ENCODE measurements at places on chromosomes 2 and 18. TPM values are rescaled to one million over a fixed set of nuclear protein-coding genes. Genes with fewer than 3 reads are reported as not detected.

The DPY30 gene
- total RNA-seq, result 41.3 TPM

The SERPINB5 gene
- total RNA-seq, result not detected

The DAW1 gene
- not detected for total RNA-seq

The TMEM182 gene
- total RNA-seq, result 1.4 TPM

The SKA1 gene
- 2.9 TPM for total RNA-seq

The FOXI3 gene
- total RNA-seq, result not detected

The AKAIN1 gene
- total RNA-seq, result not detected

The CHRNA1 gene
- total RNA-seq, result not detected

The ZNF532 gene
- total RNA-seq, result 51.6 TPM

GRCh38 chr2:144770616-144771230, 250.8 kb upstream of the ZEB2 start:
- no peak for DNase-seq
- H3K36me3 ChIP-seq, result no peaks in the 10 kb centered on the region
- H3K27ac ChIP-seq, result no peak overlapping the region
- no peaks in the 10 kb centered on the region for H3K4me1 ChIP-seq
- no peaks in the 10 kb centered on the region for H3K27me3 ChIP-seq

- H3K4me3 ChIP-seq, result peak overlapping the region; percentile 86
- DNase-seq, result peak; percentile 60
- H3K27me3 ChIP-seq, result no peaks in the 10 kb centered on the region
Observed at GRCh38 chr2:241509155-241509784, 886 bp upstream of the STK25 start.

GRCh38 chr18:68288408-68288807, 426.5 kb downstream of the TMX3 start:
- no peaks in the 10 kb centered on the region for H3K4me1 ChIP-seq
- no peak for DNase-seq
- no peaks in the 10 kb centered on the region for H3K36me3 ChIP-seq
- H3K27me3 ChIP-seq, result no peaks in the 10 kb centered on the region

- H3K27me3 ChIP-seq, result no peaks in the 10 kb centered on the region
- no peak overlapping the region for H3K27ac ChIP-seq
- DNase-seq, result no peak
- H3K4me1 ChIP-seq, result no peaks in the 10 kb centered on the region
- no peaks in the 10 kb centered on the region for H3K36me3 ChIP-seq
Observed at GRCh38 chr2:206937555-206937954, 1.8 kb upstream of the CPO start.

GRCh38 chr2:72630767-72631166, 195.1 kb downstream of the EXOC6B start:
- peak; percentile 72 for DNase-seq
- no peak overlapping the region for H3K27ac ChIP-seq
- no peak overlapping the region for H3K4me3 ChIP-seq
- H3K4me1 ChIP-seq, result no peaks in the 10 kb centered on the region
- H3K27me3 ChIP-seq, result no peaks in the 10 kb centered on the region

DNA sequence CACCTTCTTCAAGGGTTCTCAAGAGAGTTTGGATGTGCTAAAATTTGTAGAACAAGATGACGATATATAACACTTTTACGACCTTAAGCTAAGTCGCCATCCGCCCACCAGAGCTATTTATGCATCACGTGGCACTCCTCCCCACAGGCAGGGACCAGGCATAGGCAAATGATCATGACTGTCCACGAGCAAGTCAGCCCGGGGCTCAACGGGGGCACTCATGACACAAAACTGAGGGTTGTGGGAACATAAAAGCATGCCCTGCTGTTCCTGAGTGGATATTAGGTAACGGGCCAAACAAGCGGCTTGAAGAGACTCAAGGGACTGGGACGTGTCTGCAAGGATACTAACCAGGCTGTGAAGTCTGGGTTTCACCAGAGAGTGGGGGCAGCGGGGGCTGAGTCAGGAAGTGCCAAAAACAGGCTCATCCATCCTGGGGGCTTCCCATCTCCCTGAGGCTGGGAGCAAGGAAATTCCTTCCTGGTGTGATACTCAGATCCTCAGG, 58.1 kb downstream of the FAM178B start:
- no peaks in the 10 kb centered on the region for H3K36me3 ChIP-seq
- H3K4me1 ChIP-seq, result peaks cover 19% of the 10 kb centered on the region
- H3K27me3 ChIP-seq, result peaks cover 18% of the 10 kb centered on the region
- peak overlapping the region; percentile 62 for H3K4me3 ChIP-seq

DNA sequence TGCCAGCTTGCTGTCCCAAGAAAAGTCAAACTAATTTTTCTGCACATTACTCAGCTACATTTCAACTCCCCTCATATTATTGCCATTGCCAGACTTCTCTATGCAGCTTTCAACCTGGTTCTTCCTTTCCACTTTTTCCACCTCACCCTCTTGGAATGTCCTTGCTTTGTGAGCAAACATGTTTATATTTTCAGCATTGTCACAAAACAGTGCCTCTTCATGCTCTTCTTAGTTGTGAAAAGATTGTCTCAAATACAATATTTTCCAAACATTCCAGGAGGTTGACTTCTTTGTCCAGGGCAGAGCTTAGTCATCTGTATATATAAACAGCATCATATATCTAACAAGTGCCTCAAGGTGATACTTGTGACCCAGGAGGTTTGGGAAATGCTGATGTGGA, 803.3 kb upstream of the CELF4 start:
- DNase-seq, result no peak
- no peak overlapping the region for H3K27ac ChIP-seq
- H3K27me3 ChIP-seq, result no peaks in the 10 kb centered on the region
- no peaks in the 10 kb centered on the region for H3K4me1 ChIP-seq
- H3K36me3 ChIP-seq, result no peaks in the 10 kb centered on the region

DNA sequence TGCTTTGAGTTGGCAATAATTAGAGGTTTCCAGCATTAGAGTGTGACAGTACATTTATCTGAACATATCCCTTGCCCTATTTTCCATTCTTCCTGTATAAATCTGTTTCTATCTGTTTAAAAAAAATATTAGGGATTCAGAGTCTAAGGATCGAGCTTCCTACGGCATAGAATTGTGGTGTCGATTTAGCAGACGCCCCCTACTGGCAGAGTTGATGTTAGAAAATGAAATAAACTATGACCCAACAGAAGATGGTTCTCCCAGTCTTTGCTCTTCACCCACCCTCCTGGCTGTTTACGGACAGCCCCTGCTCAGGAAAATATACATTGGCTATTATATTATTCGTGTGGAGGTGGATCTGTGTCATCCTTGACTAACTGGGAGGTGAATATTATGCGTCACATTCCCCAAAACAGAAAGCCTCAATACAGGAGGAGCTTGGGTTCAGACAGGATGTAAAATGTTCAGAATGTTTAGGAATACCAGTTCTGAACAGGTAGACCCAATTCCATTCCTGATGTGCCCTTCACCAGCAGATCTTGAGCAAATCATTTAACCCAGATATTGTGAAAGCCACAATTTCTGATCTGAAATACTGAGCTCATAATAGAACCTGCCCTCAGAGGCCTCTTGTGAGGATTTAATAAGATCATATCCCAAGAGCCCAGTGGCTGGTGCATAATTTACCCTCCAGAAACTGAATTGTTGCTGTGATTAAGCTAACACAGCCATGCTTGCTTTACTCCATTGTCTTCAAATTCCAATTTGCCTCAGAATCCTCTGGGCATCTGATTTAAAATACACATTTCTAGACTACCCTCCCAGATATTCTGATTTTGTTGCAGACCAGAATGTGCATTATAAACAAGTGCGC, 10.8 kb upstream of the ERMN start:
- peaks cover 13% of the 10 kb centered on the region for H3K4me1 ChIP-seq
- peaks cover 5% of the 10 kb centered on the region for H3K27me3 ChIP-seq
- no peak overlapping the region for H3K4me3 ChIP-seq
- DNase-seq, result no peak
- H3K27ac ChIP-seq, result no peak overlapping the region
- no peaks in the 10 kb centered on the region for H3K36me3 ChIP-seq

- no peaks in the 10 kb centered on the region for H3K4me1 ChIP-seq
- H3K4me3 ChIP-seq, result no peak overlapping the region
Observed at GRCh38 chr2:147171941-147172340, 672.9 kb upstream of the ACVR2A start.

- H3K4me1 ChIP-seq, result no peaks in the 10 kb centered on the region
- H3K27ac ChIP-seq, result no peak overlapping the region
- H3K4me3 ChIP-seq, result no peak overlapping the region
- H3K27me3 ChIP-seq, result no peaks in the 10 kb centered on the region
- no peak for DNase-seq
Observed at GRCh38 chr18:42977982-42978637, 137.4 kb downstream of the RIT2 start.

DNA sequence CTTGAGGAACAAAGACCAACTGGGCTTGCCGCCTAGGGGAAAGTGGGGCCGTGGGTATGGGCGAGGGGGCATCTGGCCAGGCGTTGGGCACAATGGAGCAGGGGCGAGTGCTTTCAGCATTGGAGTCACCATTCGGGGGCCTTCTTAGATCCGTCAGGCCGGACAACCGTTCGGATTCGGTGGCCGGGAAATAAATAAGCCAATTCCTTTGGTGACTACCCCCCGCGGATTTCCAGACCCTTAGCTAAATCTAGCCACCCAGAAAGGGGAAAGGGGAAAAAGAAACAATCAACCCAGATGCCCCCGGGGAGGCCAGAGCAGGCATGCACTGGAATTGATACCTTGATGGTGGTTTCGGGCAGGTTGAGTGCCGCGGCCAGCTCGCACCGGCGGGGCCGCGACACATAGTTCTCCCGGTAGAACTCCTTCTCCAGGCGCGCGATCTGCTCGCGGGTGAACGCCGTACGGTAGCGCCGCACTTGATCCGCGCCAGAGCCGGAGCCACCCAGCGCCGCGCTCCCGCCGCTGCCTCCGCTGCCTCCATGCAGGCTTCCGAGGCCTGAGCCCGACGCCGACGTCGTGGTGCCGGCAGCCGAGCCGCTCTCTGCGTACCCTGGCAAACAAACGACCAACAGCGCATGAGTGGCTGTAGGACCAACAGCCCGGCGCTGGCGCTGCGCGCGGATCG, 1.8 kb downstream of the EVX2 start:
- H3K27ac ChIP-seq, result no peak overlapping the region
- no peaks in the 10 kb centered on the region for H3K4me1 ChIP-seq
- peak; percentile 93 for DNase-seq
- no peak overlapping the region for H3K4me3 ChIP-seq
- H3K36me3 ChIP-seq, result no peaks in the 10 kb centered on the region

DNA sequence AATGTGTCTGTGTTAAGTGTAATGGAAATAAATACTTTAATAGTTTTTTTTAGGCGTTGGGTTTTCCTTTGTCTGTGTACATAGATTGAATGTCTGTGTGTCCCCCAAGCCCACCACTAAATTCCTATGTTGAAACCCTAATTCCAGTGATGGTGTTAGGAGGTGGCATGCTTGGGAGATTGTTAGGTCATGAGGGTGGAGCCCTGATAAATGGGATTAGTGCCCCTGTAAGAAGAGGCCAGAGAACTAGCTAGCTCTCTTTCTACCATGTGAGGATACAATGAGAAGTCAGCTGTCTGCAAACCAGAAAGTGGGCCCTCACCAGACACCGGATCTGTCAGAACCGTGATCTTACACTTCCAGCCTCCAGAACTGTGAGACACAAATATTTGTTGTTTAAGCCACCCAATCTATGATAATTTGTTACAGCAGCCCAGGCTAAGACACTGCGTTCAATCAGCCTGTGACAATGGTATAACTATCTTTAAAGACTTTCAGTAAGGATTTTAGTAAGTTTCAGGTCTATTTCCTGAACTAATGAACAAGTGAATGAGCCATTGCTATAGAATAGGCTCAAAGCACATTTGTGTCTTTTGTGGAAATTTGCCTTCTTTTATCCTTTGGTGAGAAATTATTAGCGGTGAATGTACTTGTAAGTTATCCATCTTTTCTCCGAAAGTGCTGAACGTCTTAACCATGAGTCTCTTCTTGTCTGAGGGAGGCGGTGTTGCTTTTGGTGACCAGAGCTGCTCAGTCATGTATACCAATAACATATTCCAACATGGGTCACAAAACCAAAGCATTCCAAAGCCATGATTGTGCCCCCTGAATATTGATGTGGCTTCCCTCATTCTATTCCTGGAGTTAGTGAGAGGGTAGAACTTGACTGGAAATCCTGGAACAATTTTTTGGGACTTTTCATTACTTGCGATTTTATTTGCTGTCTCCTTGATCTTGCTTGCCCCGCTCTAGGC, 29.6 kb upstream of the IL1R1 start:
- H3K27ac ChIP-seq, result peak overlapping the region; percentile 99
- H3K4me3 ChIP-seq, result peak overlapping the region; percentile 10
- peak; percentile 85 for DNase-seq
- H3K27me3 ChIP-seq, result no peaks in the 10 kb centered on the region
- peaks cover 66% of the 10 kb centered on the region for H3K4me1 ChIP-seq

GRCh38 chr2:186592137-186592875, 2.5 kb downstream of the ITGAV start:
- H3K4me3 ChIP-seq, result peak overlapping the region; percentile 93
- DNase-seq, result no peak
- peak overlapping the region; percentile 92 for H3K27ac ChIP-seq
- no peaks in the 10 kb centered on the region for H3K36me3 ChIP-seq
- H3K27me3 ChIP-seq, result no peaks in the 10 kb centered on the region

GRCh38 chr2:219844401-219845091, 217.1 kb downstream of the SLC4A3 start:
- DNase-seq, result no peak
- no peak overlapping the region for H3K4me3 ChIP-seq
- no peaks in the 10 kb centered on the region for H3K36me3 ChIP-seq
- no peaks in the 10 kb centered on the region for H3K4me1 ChIP-seq
- H3K27me3 ChIP-seq, result no peaks in the 10 kb centered on the region
- no peak overlapping the region for H3K27ac ChIP-seq

DNA sequence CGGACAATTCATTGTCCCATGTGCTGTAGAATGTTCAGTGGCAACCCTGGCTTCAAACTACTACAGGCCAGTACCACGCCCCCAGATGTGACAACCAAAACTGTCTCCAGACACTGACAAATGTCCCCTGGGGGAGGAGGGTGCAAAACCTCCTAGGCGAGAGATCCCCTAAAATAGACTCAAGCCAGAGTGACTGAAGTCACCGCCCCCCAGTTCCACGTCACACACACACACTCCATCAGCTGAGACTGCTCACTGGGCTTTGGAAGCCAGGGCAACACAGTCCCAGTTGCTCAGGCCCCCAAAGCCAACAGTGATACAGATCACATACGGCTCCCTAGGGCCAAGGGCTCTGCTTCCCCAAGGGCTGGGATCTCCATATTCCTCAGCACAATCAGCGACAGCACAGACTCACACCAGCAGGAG, 19.1 kb downstream of the HDAC4 start:
- no peak for DNase-seq
- H3K27me3 ChIP-seq, result no peaks in the 10 kb centered on the region
- H3K4me3 ChIP-seq, result no peak overlapping the region
- H3K4me1 ChIP-seq, result no peaks in the 10 kb centered on the region
- no peak overlapping the region for H3K27ac ChIP-seq

Measured in osteoblast (primary cell).